ENCODE measurements at places on chromosomes 2 and 18.

- no peak for DNase-seq
Observed at GRCh38 chr2:56715683-56716082, 531.9 kb downstream of the CCDC85A start.

- DNase-seq, result no peak
Observed at GRCh38 chr2:119425620-119426395, 5.8 kb upstream of the TMEM37 start.

- no peak for DNase-seq
Observed at GRCh38 chr2:105425936-105426625, 27.2 kb upstream of the FHL2 start.

- DNase-seq, result no peak
Observed at GRCh38 chr2:73836141-73836943, 7.6 kb downstream of the STAMBP start.

GRCh38 chr2:29687121-29687520 lies 234.3 kb downstream of the ALK start:
- no peak for DNase-seq

DNA sequence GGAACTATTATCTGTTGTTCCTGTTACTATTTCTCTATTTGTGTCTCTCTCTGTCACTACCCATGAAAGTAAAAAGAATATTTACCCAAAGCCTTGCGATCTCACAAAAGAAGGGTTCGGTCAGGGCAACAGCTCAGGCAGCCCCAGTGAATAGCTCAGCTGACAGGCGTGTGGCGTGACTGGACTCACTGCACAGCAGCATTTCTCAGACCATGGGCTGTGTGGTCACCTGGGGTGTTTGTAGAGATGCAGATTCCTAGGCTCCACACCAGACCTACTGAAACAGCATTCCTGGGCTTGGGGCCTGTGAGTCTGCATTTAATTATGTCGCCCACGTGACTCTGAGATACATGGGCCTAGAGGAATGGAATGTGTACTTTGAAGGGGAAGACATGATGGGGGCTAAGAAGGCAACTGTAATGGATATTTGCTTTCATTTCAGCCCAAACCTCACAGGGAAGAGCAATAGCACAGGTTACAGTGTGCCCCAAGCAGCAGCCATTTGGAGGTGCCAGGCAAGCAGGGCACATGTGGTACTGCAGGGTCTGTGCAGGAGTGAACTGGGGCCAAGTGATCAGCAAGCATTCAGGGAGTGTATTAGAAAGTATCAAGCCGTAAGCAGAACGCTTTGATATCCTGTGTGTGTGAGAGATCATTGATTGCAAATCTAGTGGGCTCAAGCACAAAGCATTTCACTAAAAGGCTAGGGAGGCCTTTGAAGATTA lies 90.4 kb upstream of the RBMS1 start:
- no peak for DNase-seq

GRCh38 chr2:182824056-182824766 lies 42.2 kb downstream of the FRZB start:
- no peak for DNase-seq

GRCh38 chr2:102826904-102827303 lies 65.1 kb downstream of the TMEM182 start:
- peak; percentile 4 for DNase-seq

DNA sequence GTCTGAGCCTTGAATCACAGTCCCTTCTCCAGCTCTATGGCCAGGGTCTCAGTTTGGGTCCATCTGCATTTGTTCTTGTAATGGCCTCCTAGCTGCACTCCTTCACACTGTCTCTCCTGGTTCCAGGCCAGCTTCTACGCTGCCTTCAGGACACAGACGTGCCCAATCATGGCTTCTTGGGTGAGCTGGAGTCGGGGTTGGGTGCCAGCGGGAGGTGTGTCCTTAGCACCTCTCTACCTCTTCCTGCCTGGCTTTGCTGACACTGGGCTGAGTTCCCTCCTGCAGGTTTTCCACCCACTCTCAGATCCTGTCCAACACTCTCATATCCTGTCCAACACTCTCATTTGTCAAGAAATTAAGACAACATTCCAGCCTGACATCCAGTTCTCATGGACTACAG lies 9.6 kb downstream of the TRPM8 start:
- no peak for DNase-seq

DNA sequence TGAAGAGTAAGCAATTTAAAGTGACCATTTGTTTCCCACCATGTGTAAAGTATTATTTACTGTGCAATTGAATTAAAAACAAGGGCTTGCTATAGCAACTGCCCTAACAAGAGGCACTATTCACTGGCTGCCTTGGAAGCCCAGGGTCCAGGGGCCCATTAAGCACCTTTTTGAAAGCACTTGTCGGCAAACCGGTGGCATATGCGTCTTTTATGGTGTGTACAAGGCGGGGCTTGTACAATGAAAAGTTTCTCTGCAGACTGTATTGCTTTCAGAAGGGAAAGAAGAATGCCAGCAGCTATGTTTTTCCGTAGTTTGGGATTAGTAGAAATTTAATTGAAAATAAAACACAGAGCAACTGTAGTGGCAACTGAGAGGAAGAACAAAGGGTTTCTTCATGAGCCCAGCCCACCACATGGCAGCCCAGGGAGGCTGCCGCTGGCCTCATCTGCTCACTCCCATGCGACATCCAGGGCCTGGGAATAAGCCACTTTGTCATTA lies 279.5 kb upstream of the PARD3B start:
- no peak for DNase-seq

DNA sequence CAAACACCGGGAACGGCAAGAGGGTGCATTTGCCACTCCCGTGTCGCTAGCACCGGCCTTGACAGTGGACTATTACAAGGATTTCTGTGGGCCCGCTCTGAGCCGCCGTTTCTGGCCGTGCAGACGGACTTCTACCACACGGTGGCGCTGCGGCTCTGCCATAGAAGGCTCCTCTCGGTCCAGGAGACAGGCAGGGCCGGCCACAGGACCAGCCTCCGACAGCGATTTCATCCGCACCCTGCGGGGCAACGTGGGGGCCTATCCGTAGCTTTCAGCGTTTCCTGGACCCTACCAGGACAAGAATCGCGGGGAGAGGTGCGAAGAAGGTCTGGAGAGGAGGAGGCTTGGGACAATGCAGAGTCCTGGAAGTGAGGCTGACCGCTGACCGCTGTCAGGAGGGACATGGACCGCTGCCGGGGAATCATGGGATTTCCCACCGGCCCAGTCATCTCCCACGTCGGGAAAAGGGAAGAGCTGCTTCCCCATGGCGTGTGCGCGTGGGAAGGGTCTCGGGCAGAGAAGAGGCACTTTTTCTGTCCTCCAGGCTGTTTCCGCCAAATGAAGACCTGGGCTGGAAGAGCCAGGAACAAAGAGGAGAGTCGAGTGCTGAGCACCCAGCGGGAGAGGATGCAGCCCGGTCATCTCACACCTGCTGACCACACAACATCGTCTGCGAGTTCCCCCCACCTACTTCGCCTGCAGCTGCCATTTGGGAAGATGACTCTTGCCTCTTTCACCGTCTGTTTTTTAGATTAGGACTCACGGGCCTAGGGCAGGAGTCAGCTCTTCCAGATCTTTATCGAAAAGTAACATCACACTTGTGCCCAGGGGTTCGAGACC lies 35.5 kb upstream of the HAAO start:
- peak; percentile 87 for DNase-seq

GRCh38 chr18:10661317-10661716 lies 135.5 kb downstream of the NAPG start:
- peak; percentile 65 for DNase-seq

DNA sequence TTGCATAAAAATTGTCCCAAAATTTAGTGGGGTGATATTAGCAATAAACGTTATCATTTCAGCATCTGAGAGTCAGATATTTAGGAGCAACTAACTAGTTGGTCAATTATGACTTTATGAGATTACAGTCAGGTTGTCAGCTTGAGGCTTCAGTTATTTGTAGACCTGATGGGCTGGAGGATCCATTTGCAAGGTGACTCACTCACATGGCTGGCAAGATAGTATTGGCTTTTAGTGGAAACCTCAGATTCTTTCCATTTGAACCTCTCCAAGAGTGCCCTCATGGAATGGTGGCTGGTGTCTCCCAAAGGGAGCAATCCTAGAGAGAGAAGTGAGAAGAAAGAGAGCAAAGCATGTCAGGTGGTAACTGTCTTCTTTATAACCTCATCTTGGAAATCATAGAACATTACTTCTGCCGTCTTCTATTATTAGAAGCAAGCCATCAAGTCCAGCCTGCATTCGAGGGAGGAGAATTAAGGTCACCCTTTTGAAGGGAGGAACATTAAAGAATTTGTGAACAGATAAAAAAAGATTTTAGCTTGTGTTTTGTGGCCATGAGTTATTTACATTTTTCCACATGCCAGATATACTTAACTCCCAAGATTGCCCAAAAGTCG lies 92.5 kb downstream of the HAUS1 start:
- DNase-seq, result no peak

DNA sequence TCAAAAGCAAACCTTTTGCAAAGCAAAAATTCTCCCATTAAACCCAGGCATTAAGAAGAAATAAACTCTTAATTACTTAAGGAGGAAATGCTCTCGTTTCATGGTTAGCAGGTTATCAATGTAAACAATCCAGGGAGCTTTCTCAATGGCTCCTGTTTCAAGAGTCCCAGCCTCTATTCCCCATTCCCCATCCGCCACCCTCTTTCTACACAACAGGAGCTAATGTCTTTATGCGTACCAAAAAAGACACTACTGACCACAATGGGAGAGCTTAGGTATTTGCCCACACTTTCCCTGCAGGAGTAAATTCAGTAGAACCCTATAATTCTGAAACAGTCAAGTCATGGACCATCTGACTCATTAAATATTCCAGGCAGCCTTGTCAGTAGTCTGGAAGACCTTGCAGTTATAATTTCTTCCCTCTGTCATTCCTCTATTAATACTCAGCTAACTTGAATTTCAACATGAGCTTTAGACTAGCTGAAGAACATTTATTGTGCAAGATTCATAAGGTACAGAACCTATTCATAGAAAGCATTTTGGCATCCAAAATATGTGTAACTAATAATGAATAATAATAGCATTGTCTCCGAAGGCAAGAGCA lies 48.6 kb downstream of the SLC8A1 start:
- peak; percentile 90 for DNase-seq

DNA sequence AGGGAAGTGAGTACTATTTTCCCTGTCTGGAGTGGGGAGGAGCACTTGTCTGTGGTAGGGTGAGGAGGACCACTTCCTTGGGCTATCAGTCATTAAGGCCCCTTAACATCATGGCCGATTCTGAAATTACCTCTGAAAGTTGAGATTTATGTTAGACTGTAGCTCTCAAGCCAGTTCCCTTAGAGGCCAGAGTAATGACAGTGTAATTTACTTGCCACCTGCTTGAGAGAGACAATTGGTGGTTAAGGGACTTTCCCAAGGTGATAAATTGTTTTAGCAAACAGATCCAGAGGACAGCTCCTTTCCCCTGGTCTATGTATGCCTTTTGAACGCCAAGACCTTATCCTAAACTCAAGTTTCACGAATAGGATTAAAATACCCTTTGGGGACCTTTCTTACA lies 56.1 kb downstream of the NEDD4L start:
- no peak for DNase-seq

DNA sequence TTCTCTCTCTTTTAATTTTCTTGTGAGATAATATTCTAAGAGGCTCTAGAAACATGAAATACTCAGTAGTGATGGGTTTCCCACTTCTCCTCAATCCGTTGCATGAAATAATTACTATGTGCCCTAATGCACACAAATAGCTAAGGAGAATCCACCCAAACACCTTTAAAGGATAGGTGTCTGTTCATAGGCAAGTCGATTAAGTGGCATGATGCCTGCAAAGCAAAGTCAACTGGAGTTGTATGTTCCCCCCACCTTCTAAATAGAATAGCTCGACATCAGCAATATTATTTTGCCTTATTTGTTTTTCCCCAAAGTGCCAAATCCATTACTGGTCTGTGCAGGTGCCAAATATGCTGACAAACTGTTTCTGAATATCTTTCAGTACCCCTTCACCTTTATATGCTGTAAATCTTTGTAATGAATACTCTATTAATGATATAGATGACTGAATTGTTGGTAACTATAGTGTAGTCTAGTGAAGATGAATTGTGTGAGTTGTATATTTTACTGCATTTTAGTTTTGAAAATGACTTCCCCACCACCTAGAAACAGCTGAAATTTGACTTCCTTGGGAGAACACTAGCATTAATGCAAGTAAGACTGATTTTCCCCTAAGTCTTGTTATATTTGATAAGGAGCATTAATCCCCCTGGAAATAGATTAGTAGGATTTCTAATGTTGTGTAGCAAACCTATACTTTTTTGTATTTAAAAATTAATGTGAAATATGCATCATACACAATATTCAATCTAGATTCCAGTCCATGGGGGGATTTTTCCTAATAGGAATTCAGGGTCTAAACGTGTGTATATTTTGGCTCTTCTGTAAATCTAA lies 9.0 kb downstream of the TBR1 start:
- no peak for DNase-seq

DNA sequence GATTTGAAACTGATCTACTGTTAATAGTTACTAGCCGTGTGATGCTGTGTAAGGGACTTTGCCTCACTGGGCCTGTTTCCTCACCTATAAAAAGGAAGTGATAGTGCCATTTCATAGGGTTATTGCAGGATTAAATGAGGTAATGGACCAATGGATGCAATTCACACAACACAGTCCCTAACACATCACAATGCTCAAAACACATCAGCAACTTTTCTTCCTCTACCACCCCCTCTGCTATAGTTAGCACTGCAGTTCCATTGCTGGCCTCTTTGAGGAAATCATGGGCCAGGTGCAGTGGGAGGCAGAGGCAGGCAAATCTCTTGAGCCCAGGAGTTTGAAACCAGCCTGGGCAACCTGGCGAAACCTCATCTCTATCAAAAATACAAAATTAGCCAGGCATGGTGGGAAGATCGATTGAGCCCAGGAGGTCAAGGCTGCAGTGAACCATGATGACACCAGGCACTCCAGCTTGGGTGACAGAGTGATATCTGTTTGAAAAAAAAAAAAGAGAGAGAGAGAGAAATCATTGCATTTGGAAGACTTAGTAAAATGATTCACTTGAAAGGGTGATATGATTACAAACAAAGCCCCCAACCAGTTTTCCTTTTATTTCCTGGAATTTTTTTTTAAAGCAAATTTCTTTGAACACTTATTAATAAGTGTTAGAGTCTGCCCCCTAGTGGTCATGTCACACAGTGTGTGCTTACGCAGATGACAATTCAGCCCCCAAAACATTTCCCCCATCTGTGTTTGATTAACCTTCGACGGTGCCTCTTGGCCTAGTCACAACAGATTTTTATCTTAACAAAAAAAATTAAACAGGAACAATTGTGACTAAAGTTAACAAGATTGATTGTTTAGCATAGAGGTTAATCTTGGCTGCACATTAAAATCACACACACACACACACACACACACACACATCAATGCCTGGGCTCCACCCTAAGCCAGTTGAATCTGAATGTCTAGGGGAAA lies 88.6 kb upstream of the BCL11A start:
- peak; percentile 70 for DNase-seq
